Activated CD8-positive, alpha-beta memory T cell treated with anti-CD3 and anti-CD28 coated beads, Interleukin-2, amount 10 ng/mL, durations not matched to agents 7 days and 5 days (primary cell): ENCODE measurements at places on chromosomes 2 and 18. TPM values are rescaled to one million over a fixed set of nuclear protein-coding genes. Genes with fewer than 3 reads are reported as not detected.

DNA sequence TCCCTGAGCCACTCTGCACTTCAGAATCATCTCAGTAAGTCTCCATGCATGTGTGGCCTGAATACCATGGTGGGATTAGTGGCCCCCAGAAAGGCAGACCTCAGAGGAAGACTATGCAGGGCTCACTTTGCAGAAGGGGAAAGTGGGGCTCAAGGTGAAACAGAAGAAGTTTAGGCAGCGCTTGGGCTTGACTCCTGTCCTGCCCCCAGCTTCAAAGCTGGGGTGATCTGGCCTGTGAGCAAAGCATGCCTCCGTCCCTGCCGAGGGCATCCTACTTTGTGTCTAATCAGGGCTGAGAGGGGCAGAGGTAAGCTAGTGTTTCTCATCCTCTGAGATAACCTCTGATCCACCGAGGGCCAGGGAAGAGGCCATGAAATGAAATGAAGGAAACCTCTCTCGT is 7.9 kb downstream of the CAPN13 start:
- no peak for DNase-seq

GRCh38 chr2:238202326-238203093 is 985 bp downstream of the ILKAP start:
- peak; percentile 53 for DNase-seq

The AKAIN1 gene
- total RNA-seq, result not detected

- DNase-seq, result no peak
These were observed 10.3 kb upstream of the FZD7 start for GRCh38 chr2:202023198-202023903.

The KCNJ3 gene
- not detected for total RNA-seq

GRCh38 chr2:120317916-120318315 is 28.0 kb upstream of the INHBB start:
- no peak for DNase-seq

- DNase-seq, result no peak
These were observed 9.2 kb upstream of the MAP4K4 start for GRCh38 chr2:101688261-101688660.

DNA sequence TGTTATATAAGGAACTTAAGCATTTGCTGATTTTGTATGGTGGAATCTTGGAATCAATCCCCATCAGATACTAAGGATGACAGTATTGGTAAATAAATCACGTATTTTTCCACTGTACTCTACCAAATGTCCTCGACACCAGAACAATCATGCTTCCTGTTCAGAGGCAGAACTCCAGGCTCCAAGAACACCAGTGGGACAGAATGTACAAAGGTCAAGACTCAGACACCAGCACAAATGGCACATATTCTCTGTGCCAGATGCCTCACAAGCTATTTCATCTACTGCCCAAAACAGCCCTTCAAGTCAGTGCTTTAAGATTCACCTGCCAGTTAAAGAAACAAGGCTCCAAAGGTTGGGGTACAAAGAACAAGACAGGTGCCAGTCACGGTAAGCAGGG is 420.5 kb downstream of the STK39 start:
- no peak for DNase-seq

The CNTNAP5 gene
- total RNA-seq, result not detected

DNA sequence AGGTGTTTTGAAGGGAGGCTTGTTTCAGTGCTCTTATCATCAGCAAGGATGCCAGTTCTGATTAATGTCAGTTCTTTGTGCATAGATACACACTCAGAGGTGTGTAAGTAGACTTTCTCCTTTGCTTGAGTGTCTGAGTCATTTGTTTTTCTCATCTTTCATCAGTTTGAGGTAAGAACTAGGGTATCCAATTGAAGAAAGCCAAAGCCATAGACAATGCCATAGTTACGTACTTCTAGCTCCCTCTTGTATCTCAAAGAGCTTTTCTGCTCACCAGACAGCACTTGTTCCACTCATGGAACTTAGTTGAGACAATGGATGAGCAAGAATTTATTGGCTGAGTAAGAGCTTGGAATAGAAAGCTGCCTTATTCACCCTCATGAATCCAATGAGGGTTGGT is 520.1 kb downstream of the PIK3C3 start:
- no peak for DNase-seq

DNA sequence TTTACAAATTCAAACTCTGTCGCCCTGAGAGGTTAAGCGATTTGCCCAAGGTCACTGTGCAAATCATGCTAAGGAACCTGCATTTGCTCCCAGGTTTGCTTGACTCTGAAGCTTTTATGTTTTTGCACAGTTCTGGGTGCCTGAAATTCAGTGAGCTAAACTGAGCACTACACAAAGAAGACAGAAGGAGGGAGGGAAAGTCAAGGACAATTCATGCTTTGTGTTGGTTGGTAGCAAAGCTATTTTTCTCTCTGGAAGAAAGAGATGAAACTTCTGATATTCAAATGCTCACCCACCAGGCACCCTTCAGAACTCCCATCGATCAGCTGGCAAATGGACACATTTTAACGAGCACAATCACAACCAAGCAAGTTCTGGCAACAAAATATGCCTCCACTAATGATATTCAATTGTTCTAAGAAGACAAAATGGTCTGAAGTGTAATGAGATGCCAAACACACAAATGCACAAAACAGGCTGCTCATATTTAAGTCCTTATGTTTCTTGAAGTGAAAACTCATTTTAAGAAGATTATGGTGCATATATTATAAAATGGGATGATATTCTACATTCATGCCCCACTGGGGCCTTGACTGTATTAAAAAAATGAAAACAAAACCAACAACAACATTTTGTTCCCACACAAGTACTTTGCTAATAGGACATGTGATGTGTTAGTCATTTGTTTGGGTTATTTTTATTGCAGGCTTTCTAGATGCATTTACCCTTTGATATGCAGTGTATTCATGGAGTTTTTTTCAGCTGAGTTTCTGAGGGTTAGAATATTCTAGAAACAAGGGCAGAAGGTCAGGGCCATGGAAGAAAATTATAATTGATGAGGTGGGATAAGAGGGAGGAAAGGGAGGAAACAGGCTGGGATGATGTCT is 445.6 kb upstream of the CELF4 start:
- no peak for DNase-seq

DNA sequence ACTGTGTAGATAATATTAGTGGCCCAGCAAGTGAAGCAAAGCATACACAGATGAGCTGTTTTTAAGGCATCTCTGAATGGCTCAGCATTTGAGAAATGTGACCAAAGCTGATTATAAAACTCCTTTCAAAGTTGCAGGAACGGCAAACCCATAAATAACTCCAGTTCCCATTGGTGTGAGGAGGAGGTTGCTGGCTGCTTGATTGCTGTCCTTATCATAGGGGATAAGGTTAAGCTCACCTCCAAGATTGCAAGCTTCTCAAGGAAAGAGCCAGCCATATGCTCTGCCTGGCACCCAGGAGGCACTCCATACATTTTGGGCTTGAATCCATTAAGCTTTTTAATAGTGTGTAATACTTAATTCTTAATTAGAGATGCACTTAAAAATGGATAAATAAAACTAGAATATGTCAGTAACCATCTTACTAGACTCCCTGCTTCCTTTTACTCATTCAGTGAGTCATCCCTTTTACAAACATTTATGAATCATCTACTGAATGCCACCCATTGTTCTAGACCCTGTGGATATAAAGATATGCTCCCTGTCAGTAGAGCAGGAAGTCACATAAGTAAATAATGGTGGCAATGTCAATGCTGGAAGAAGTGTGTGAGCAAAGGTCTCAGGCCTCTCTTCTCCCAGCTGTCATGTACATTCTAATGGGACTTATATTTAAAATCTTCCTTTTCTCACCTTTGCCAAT is 99.3 kb downstream of the SPATS2L start:
- DNase-seq, result no peak

The ASB18 gene
- not detected for total RNA-seq

DNA sequence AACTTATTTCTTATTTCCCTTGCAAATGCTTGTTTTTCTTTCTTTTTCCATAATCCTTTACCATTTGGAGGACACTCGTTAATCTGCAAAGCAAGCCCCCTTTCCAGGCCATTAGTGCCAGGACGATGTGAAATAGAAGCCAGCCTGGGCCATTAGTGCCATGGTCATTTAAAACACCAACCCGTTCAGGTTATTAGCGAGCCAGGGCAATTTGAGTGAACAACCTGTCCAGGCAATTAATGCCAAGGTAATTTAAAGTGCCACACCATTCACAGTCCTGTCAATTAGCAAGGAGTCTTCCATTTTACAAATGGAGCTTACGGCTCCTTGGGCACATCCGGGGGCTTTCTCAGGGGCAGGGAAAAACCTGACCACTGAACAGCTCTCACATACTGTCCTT is 370.6 kb downstream of the HRH4 start:
- DNase-seq, result no peak

GRCh38 chr2:54979321-54980044 is 70.8 kb downstream of the RTN4 start:
- no peak for DNase-seq

GRCh38 chr2:58484221-58484620 is 243.1 kb upstream of the FANCL start:
- no peak for DNase-seq

DNA sequence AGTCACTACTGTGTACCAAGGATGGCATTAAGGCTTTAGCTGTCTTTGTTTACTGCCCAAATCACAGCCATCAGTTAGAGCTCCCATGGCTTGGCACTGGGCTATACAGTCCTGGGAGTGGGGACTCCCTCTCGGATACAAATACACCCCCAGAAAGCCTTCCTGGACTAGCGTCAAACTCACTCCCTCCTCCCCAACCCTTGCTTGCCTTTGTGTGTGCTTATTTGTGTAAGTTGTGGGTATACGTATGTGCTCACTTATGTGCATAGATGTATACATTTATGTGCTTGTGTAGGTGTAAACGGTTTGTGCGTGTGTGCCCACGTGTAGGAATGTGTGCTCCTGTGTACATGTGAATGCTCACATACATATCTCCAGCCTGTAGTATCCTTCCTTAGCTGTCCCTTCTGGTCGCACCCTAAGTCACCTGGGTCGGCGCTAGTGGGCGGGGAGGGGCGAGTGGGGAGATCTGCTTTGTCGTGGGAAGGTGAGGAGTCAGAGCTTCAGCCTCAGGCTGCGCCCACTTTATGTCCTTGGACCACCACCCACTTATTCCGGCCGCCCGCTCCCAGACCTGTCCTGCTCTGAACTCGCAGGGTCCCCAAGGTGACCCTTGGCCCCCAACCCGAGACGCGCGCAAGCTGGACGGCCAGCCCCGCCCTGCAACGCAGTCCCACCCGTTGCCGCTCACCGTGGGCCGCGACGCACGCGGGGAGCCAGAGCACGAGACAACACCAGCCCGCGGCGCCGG is 461 bp downstream of the PRADC1 start:
- DNase-seq, result peak; percentile 67

DNA sequence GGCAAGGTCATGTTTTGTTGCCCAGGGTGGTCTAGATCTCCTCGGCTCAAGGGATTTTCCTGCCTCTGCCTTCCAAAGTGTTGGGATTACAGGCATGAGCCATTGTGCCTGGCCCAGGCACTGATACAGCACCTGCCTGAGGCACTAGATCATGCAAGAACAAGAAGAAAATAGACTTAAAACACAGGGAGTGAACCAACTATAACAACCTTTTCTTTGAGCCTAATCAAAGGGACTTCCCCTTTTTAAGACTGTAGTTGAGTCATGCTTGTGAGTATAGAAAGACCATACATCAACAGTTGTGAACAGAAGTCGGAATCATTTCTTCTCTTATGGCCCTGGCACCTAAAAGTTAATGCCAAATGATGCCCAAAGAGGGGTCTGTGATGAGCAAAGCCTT is 47.9 kb upstream of the MAPRE2 start:
- no peak for DNase-seq

GRCh38 chr2:160561551-160562295 is 68.1 kb upstream of the RBMS1 start:
- DNase-seq, result no peak

The OXER1 gene
- not detected for total RNA-seq

The GPR39 gene
- not detected for total RNA-seq

DNA sequence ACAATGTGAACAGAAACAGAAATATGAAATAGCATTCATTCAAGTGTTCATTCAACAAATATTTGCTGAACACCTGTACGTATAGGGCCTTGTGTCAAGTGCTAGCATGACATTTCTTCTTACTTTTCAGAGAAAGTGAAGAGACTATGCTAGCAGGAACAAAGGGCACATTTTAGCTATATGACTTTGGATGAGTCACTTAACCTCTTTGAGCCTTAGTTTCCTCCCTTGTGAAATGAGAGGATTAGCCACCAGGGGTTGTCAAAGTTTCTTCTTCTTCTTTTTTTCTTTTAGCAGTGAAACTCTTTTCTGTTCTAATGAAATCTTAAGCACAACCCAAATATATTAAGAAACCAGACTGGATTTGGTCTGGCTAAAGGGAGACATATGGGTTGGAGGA is 53.1 kb downstream of the FIGN start:
- no peak for DNase-seq

DNA sequence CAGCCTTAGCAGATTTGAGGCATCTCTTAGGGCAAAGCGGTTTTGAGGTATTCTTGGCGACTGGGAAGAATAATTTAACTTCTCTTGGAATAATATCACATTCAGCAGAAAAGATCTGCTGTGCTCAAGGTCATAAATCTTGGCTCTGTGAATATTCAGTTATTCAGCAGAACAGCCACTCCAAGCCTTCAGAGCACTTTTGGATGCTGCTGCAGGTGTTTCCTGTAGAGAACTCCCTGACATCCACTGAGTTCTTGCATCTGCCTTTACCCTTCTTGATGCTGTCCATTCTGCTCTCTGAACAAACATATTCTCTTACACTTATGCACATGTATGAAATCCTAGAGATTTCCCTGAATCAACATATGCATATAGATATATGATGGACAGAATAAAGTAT is 390.3 kb downstream of the NRXN1 start:
- DNase-seq, result no peak

The IL1F10 gene
- total RNA-seq, result not detected

The STK11IP gene
- 30.8 TPM for total RNA-seq

The LBX2 gene
- 2.4 TPM for total RNA-seq

GRCh38 chr2:96965781-96966514 is 20.4 kb downstream of the FAM178B start:
- DNase-seq, result no peak

DNA sequence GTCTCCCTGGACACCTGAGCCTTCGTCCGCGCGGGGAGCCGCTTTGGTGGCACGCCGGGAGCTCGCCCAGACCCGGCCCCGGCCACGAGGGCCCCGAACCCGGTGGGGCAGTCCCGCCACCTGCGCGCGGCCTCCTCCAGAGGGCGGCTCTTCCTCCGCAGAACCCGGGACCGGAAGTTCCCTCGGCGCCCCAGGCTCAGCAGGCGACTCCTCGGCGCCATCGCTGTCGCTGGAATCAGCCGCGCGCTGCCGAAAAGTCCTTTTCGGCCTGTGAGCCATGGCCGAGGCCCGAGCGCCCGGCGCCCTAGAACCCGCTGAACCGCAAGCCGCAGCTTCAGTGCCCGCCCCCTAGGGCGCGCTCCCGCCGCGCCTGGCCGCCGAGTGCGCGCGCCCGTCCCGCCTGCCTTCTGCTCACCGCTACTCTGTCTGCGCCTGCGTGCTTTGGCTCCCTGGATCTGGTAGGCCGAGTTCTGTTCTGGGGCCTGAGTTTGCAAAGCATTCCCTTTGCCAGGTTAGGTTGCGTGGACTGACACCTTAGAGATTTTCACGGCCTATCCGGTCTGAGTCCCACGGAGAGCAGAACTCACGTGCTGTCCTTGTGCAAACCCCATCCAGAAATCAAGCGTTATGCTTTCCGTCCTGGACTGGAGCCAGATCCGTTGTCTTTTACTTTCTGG is at the start of gene GCFC2:
TSS of gene GCFC2 (minus strand) at position 339 of the 677 bp plus-strand sequence. CDS start at position 279, 60 bp downstream.
- DNase-seq, result peak; percentile 88

The ARHGAP28 gene
- total RNA-seq, result not detected

- DNase-seq, result no peak
These were observed 602.2 kb downstream of the DSC3 start for GRCh38 chr18:30440351-30440750.

The ALPG gene
- not detected for total RNA-seq

The RIT2 gene
- total RNA-seq, result not detected

The ASPRV1 gene
- 1.3 TPM for total RNA-seq
